Activated naive CD4-positive, alpha-beta T cell (primary cell): ENCODE measurements at places on chromosomes 12 and 14.

DNA sequence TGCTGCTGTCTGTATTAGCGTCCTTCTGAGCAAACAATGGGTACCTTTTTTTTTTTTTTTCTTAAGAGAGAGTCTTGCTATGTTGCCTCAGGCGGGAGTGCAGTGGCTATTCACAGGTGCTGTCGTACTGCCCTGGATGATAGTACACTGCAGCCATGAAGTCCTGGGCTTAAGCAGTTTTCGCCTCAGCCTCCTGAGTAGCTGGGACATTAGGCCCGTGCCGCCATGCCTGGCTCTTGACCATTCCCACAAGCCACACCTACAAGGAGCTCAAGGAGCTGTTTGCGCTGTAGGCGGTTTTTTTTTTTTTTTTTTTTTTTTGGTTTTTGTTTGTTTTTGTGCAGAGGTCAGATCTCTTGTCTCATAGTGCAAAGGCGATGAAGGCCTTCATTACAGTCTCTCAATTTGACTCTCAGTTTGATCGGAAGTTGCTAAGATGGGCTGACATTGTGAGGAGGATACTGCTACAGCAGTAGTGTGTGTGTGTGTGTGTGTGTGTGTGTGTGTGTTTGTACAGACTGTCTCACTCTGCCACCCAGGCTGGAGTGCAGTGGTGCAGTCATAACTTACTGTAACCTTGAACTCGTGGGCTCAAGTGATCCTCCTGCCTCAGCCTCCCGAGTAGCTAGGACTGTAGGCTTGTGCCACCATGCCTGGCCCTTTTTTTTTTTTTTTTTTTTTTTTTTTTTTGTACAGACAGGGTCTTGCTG is 34.2 kb downstream of the TRAF3 start:
- DNase-seq: no peak

- no peak for DNase-seq
These were observed 30.1 kb upstream of the MAP1LC3B2 start for GRCh38 chr12:116529048-116529447.

GRCh38 chr14:36313898-36314297 is 6.5 kb downstream of the MBIP start:
- no peak for DNase-seq

- DNase-seq: peak; percentile 68
These were observed 10.3 kb downstream of the EXOC3L4 start for GRCh38 chr14:103104654-103105452.

DNA sequence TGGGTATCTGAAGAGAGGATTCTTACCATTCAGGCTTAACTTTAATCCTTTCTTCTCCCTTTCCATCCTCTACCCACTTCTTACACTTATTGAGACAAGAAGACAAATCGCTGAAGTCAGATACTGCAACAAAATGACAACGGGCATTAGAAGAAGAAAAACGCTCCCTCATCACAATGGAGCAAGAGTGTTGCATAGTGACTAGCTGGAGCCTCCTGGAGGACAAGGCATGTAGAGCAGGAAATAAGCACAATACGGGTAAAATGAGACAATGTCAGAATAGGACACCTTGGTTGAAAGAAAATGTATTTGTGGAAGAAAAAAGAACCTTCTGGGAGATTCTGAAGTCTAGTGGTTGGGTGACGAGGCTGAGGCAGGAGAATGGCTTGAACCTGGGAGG is 501.0 kb downstream of the RERGL start:
- DNase-seq: no peak

GRCh38 chr14:43914041-43914693 is 592.9 kb downstream of the FSCB start:
- no peak for DNase-seq

DNA sequence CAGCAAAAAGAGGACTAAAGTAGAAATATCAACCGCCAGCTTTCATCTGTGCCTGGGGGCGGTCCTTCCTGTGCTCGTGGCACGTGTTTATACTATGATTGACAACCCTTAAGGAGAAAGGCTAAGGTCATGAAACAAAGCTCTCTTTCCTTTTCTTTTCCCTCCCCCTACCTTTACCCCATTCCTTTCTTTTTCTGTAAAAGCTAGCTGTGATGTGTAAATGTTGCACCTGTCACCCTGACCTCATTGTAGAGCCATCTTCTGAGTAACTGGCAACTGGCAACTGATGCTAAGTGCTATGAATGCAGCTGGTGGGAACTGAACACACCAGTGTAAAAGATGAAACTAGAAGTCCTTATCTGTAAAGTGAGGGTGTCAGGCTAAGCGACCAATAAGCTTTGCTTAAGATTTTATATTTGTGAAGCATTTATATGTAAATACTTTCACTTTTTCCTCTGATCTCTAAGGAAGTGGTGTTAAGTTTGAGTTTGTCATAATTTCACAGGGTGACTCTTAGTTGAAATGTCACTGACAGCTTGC is 102.8 kb upstream of the BCAT1 start:
- DNase-seq: peak; percentile 18

DNA sequence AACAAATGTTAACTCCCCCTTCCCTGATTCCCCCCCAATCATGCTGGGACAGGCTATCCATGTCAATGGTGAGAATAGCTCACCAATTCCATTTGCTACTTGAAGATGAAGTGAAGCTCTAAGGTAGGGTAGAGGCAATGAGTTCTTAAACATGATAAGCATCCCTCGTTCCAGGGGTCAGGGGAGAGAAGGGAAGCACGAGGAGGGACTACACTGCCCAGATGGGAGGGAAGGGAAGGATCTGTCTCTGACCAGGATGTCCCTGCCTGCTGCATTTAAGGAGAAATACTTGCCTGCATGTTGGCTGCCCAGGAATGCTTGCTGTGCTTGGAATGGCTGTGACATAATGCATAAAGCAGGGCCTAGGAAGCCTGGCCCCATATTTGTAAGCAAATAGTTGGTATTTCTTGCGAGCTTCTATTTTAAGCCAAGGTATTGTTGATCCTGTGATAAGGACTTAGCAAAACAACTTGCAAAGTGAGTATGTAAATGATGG is 155.1 kb downstream of the CEP83 start:
- no peak for DNase-seq

- no peak for DNase-seq
These were observed 1.8 kb upstream of the DNAAF2 start for GRCh38 chr14:49636866-49637265.

DNA sequence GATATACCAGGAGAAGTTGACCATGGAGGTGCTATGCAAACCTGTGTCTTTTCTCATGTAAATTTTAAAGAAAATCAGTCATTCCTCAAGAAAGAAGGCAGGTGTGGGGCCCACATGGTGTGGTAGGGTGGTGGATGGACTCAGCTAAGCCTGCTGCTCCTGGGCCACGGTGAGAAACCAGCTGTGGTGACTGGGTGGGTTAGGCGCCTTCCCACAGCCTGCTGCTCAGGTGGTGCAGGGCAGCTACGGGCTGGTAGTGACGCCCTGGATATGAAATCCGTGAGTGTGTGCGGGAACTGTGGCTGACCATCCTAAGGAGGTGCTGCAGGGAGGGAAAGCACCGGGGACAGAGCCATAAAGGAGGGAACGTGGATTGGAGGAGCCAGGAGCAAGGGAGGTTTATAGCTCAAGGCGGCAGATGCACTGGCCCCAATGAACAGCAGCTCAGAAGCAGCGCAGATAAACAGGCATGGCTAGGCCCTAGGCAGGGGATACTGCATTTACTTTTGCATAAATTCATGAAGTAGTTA is 408.8 kb downstream of the FUT8 start:
- no peak for DNase-seq

DNA sequence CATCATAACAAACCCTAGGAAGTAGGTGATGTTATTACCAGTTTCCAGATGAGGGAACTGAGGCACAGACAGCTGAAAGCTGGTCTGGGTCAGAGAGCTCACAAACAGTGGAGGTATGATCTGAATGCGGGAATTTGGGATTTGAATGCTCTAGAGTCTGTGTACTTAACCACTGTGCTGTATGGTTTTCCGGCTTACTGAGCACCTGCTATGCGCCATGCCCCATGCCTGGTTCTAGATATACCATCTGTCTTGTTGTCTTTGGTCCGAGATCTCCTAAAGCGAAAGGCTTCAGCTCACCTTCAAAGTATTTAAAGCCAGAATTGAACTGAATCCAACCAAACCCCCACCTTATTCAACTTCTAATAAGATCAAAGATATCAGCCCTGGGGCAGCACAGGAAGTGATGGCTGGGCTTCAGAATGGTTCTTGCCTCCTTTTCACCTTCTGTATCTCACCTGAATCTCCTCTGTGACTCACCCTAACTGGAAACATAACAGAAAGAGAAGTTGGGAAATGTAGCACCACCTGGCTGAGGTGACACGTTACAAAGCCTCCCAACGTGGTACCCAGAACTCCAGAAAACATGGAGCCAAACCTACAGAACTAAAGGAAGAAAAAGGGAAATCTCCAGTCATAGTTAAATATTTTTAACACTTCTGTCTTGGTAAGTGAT is 54.3 kb downstream of the PRMT8 start:
- no peak for DNase-seq

DNA sequence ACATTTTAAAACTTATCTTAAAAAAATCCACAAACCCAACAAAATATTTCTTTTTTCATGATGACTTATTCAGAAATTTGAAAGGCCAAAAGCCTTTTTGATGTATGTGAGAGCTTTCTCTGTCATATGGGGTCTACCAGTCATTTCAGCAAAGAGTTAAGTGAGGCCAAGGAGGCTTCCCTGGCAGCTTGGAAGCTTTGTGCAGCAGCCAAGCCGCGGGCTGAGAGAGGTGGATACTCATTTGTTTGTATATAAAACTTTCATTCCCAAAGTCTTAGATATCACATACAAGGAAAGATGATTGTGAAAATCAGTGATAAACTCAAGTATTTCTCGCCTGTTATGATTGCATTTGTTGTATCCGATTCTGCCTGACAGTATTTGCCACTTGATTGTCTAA is 48.5 kb upstream of the RNU6-8 start:
- no peak for DNase-seq

DNA sequence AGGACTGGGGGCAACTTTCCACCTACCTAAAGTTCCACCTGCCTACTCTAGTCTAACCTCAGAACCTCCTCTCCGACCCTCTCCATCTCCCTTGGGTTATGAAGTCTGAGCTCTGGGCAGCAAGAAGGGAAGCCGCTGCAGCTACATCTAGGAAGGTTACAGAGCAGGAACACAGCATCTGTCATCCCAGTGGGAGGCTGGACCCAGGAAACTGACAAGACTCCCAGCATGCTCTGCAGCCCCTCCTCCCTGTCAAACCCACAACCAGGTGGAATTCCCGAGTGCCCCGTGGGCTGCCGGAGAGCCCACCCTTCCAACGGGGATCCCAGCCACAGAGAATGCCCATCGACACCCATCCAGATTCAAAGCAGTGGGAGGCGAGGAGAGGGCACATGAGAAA is 2.1 kb downstream of the TESC start:
- no peak for DNase-seq

- DNase-seq: no peak
These were observed 98.8 kb upstream of the RGS6 start for GRCh38 chr14:71833476-71833875.

- no peak for DNase-seq
These were observed 244.5 kb upstream of the LRFN5 start for GRCh38 chr14:41362139-41362538.

GRCh38 chr14:32374155-32374554 is 45.1 kb downstream of the AKAP6 start:
- no peak for DNase-seq

GRCh38 chr12:26608706-26609105 is 224.3 kb downstream of the ITPR2 start:
- DNase-seq: no peak

- DNase-seq: no peak
These were observed 45.4 kb downstream of the PPP4R3A start for GRCh38 chr14:91464615-91465205.

DNA sequence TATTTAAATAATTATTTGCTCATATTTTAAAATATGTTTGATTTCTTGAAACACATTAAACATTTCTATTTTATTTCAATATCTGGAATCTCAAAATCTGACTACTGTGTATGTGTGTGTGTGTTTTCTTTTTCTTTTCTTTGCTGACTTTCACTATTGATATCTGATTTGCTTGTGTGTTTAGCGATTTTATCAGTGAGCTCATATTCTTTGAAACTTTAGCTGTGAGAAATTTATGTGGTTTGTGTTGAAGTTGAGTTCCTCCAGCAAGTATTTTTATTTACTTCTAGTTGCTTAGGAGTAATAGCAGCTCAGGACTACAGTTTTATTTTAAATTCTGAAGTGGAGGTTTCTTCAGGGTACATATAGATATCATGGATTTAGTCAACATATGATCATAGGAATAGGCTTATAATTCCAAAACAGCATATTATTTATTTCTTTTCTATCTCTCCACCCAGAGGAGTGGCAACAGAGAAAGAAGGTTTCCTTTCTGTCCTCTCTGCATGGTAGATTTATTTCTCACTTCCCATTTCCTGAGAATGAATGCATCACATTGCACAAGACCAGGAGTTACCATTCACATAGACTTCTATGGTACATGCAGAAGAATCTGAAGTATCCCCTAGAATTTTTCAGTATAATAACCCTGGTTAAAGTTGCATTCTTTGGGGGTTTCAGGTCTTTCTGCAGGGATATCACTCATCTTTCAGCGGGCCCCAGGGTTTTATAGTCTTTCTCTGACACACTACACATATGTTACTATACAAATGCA is 60.5 kb downstream of the PTPRQ start:
- no peak for DNase-seq

DNA sequence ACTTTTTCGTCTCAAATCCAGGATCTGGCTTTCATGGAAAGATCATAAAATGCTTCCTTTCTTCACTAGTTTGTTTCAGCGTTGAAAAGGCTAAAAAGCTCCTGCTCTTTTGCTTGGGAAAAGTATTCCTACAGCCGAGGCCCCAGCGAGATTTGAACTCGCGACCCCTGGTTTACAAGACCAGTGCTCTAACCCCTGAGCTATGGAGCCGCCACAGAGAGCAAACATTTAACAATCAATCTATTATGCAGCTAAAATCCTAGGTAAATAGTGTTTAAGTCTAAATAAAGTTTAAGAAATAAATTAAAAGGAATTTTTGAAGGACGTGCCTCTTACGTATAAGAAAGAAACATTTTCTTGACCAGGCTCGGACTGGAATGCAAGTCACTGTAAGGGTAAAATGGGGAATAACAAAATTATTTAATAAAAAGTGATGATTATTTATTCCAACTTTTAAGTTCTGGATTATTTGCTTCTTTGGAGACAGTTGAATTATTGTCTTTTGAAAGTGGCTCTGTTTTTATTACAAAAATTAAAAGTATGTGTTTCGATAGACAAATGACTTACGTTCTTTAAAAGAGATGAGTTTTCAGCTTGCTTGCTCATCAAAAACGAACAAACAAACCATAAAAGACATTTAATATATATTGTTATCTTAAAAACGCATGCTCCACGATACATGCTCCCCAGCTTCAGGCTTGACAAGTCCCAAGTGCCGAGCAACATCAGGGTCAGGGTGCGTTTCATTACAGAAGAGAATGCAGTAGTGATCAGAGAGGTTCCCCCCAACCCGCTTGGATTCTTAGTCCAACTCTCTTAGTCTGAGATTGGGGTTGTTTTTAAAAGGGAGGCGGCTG is 10.2 kb downstream of the OR6S1 start:
- DNase-seq: peak; percentile 15

DNA sequence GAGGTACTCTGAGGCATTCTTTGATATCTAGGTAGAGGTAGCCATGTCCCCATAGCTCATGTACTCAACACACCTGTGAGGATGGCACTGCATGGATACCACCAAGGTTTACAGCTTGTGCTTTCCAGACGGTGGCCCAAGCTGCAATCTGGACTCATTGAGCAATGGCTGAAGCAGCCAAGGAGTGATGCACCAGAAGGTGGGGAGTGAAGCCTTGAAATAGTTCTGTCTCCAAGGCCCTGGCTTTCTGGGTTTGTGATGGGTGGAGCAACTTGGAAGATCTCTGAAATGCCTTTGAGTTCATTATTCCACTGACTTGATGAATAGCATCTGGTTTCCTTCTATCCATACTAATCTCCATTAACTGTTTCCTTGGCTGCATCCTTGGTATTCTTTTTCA is 290.0 kb upstream of the NOVA1 start:
- no peak for DNase-seq
